ENCODE measurements at places on chromosomes 5 and 9.

DNA sequence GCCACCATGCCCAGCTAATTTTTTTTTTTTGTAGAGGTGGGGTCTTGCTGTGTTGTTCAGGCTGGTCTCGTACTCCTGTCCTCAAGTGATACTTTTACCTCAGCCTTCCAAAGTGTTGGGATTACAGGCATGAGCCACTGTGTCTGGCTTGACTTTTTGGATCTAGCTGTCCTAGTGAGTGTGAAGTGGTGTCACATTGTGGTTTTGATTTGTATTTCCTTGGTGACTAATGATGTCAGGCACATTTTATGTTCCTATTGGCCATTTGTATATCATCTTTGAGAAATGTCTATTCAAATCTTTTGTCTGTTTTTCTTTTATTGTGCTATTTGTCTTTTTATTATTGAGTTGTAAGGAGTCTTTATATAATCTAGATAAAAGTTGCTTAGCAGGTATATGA lies 53.5 kb upstream of the MCCC2 start:
- no peak for DNase-seq

- no peak for DNase-seq
Observed at GRCh38 chr5:119808024-119808423, 178.7 kb downstream of the FAM170A start.

DNA sequence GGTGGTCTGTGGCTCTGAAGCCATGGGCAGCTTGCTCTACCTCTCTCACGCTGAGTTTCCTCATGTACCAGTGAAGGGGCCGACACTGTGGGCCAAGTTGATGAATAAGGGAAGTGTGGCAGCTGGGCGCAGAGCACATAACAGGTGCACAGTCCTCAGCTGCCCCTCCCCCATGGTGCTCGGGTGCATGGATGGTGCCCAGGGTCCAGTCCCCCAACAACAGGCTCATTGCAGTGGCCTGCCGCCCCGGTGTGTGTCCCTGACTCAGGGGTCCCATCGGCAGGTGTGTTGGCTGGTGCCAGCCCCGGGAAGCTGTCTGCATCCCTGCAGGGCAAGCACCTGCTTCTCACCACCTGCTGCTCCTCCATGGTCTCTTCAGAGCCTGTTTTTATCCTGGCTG lies 36.6 kb downstream of the COL5A1 start:
- no peak for DNase-seq

DNA sequence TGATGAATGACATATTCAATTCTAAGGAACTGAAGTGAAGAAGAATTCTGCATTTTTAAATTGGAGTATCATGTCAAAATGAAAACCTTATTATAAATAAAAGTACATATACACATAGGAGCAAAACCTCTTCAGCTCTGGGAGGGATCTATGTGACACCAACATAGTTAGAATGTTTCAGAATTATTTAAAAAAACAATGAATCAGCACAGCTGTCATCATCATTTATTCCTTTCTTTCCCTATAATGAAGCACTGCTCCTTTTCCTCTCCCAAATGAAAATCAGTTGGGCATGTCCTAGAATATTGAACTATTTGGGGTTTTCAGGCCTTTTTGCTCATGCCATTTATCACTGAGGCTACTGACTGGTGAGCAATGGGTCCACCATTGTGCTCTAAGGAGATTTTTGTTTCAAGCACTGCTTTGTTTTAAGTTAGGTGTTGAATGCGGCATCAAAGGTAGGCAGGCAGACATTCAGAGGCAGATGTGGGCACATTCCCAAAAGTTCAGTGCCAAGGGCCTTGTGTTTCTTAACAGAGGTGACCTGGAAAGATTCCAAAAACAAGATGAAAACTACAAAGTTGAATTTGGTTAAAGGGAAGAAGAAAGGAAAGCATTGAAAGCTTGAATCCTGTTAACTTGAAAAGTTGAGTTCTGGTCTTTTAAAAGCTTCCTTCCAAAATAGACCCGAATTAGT lies 126.4 kb upstream of the ADAMTSL1 start:
- no peak for DNase-seq

- DNase-seq = no peak
Observed at GRCh38 chr5:127176769-127177168, 103.5 kb upstream of the C5orf63 start.

DNA sequence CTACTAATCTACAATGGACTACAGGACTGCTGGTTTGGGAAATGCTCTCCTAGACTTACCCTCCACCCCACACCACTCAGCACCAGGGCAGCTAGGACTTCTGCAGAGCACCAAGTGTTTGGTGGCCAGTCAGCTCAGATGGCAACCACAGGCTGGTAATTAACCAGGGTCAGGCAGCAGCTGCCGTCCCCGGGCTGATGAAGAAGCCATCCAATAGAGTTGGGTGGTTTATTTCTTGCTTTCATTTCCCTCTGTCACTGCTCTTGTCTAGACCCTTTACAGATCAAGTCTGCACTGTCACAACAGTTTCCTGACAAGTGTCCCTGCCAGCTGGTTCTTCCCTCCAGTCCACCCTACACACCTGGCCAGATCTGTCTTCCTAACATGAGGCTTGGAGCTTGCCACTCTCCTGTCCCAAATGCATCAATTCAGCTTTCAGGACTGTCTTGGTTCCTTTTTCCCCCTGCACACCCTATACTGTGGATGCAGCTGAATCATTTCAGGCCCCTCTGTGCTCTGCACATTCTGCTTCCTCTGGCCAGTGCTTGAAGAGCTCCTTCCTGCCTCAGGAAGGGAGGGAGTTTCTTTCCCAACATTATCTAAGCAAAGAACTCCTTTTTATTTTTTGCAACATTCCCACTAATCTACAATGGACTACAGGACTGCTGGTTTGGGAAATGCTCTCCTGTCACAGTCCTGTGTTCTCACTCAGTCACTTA lies 30.2 kb upstream of the HSPA9 start:
- no peak for DNase-seq

DNA sequence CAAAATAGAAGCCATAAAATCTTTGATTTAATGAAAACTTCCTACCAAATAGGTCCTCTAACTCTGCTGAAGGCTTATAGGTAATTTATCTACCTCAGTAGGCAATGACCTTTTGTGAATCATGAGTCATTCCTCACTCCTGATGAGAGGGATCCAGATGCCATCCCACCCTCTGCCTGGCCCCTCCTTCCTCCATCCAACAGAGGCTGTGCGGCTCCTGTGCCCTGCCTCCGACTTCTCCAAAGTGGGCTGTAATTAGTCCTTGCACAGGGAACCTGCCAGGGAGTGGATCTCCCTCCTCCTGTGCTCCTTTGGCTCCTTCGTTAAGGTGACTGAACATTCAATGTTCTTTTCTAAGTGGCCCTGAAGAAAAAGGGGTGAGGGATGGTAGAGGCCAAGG lies 213.9 kb upstream of the TBCA start:
- no peak for DNase-seq

- no peak for DNase-seq
Observed at GRCh38 chr5:6175172-6175854, 203.0 kb downstream of the MED10 start.

DNA sequence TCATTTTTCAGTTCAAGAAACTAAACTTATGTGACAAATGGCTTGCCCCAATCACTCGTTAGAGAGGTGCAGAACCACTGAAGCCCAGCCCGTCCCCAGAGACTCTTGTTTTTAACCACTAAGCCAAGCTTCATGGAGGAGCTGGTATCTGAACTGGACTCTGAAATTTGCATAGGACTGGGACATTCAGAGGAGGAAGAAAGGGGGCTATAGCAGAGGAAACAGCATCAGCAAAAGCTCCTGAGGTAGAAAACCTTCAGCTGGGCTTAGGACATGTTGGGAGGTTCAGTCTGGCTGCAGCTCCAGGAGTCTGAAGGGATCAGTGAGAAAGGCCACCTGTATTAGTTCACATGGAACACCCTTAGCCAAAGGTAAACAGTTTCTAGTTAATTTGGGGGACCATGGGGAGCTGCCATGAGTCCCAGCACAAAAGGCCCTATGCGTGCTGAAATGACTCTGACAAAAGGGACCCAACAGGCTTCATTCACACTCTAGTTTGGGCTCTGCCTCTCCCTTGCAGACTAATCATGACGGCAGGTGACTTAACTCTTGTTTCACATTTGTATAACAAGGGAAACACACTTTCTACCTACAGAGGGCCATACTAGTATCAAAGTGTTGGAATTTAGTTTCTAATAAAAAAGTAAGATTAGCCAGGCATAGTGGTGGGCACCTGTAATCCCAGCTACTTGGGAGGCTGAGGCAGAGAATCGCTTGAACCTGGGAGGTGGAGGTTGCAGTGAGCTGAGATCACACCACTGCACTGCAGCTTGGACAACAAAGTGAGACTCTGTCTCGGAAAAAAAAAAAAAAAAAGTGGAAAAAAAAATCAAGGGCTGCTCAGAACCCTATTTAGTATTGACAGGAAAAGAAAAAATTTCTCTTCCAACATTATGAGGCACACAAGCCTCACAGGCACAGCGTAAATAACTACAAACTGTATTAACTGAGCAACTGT lies 10.2 kb downstream of the FBXO10 start:
- DNase-seq = no peak

DNA sequence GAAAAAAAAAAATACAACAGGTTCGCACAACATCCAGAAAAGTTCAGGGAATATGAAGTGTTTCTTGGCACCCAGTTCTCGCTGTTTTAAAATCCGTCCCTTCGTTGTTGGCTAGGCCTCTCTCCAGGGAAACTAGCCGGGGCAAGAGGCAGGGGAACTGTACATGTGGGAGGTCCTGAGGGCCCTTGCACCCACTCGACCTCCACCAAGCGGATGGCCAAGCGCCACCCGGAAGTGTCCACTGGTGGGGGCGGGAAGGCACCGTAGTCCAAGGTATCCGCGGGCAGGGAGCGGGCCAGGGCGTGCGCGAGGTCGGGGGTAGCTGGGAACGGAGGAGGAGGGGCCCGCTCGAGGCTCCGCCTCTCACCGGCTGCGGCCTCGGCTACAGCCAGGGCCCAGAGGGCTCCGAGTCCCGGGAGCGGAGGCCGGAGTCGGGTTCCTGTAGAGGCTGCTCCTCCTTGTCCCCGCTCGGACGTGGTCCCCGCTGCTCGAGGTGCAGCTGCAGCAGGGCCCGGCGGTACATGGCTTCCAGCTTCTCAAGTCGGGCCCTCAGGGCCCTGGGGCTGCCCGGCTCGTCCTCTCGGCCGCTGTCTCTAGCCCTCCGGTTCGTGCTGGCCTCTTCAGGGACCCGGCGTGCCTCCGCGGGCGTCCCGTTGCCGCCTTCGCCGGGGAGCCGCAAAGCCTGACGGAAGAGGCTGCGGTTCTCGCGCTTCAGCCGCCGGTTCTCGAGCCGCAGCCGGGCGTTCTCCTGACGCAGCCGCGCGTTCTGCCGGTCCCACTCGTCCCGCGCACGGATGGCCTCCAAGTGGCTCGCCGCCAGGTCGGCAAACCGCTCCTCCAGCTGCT lies 720 bp downstream of the TUSC1 start:
- DNase-seq = peak; percentile 1

GRCh38 chr9:4700091-4700490 lies 20.7 kb downstream of the CDC37L1 start:
- no peak for DNase-seq

- no peak for DNase-seq
Observed at GRCh38 chr5:117255211-117256027, 680.8 kb upstream of the SEMA6A start.

GRCh38 chr5:93078082-93079038 lies 502.7 kb downstream of the NR2F1-AS1 start:
- no peak for DNase-seq

GRCh38 chr5:145521066-145521465 lies 314.1 kb downstream of the PRELID2 start:
- no peak for DNase-seq

DNA sequence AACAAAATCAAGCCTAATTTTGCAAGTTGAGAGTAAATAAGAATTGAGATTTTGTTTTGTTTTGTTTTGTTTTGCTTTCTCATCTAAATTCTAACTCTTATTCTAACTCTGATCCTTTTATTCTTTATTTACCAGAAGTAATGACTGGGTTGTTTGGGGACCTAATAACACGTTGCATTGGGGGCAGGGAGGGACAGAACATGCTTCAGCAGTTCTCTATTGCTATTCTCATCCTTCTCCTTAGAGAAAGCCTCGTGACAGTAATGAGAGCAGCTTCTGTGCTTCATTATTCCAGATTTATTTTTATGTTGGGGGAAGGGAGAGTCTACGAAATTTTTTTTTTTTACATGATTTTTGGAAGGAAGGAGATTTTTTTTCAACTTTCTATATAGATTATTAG lies 21.1 kb downstream of the CPEB4 start:
- no peak for DNase-seq
